CD4-positive, alpha-beta T cell treated with Interleukin-1 beta for 1 hour (primary cell): ENCODE measurements at places on chromosomes 6 and 20.

- peak; percentile 45 for DNase-seq
Observed at GRCh38 chr6:149248693-149249369, 68.7 kb upstream of the TAB2 start.

GRCh38 chr6:6331393-6331792 lies 10.9 kb upstream of the F13A1 start:
- no peak for DNase-seq

- DNase-seq: no peak
Observed at GRCh38 chr6:138806889-138807288, 11.0 kb downstream of the ECT2L start.

GRCh38 chr6:40077315-40077714 lies 143.1 kb upstream of the MOCS1 start:
- no peak for DNase-seq
